ENCODE measurements at places on chromosomes 4 and X.

DNA sequence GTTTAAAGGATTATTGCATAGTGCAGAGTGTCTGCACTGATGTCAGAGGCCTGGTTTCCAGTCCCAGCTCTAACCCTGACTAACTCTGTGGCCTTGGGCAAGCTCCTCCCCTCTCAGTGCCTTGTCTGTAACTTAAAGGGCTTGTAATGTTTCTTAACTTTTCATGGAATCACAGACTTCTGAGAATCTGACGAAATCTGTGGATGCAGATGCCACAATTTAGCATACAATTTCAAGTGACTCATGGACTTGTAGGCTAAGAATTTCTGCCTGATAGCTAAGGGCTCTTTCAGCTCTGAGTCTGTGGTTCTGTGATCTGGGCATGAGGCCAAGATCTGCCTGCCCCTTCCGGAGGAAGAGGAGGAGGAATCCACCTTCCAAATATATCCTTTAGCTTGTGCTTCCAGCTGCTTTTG, 236.9 kb downstream of the AR start:
- DNase-seq = peak; percentile 74

- no peak for DNase-seq
Measured at GRCh38 chr4:102734591-102735385, 26.0 kb downstream of the MANBA start.

GRCh38 chr4:160180211-160180610, 1077.3 kb downstream of the RAPGEF2 start:
- no peak for DNase-seq

DNA sequence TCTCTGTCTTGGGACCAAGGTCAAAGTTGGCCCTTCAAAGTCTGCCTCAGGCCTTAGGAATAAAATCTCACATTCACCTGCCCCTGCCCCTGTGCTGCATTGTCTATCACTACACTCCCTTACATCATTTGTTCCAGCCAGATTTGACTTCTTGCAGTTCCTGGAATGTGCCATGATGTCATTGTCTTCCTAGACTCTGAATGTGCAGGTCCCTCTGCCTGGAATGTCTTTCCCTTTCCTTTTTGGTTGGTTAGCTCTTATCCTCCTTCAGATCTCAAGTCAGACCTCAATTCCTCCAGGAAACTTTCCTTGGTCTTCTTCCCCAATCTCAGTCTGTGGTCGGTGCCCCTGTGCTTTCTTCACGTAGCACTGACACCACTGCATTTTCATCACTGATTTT, 67.7 kb upstream of the EFNB1 start:
- DNase-seq = no peak

DNA sequence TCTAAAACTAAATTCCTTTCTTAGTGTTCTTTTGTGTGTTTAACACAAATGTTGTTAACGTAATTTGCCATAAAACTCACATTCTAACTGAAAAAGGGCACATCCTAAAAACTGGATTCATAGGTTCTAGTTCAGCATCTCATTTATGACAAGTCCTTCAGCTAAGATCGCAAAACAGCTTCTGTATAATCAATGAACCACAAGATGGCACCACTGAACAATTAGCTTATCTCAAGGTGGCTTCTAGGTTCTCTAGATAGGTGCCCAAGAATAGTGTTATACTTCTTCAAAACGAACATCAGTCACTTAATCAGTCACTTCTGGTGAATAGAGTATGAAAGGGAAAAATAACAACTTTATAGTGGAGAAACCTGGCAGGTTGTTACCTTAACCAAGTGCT, 54.3 kb downstream of the NRK start:
- DNase-seq = no peak

Data from suprapubic skin (tissue), 4 donors.